Activated effector memory CD4-positive, alpha-beta T cell treated with anti-CD3 and anti-CD28 coated beads, Interleukin-2, amount 50 U/mL, for 16 hours (primary cell): ENCODE measurements at places on chromosomes 12 and 14.

- DNase-seq, result no peak
Observed at GRCh38 chr12:120847814-120848213, 56.3 kb downstream of the SPPL3 start.

- no peak for DNase-seq
Observed at GRCh38 chr12:47190905-47191304, 111.1 kb upstream of the AMIGO2 start.

GRCh38 chr12:81644503-81644902, 114.6 kb downstream of the PPFIA2 start:
- DNase-seq, result no peak

GRCh38 chr14:76040704-76041103, 55.1 kb downstream of the IFT43 start:
- no peak for DNase-seq

- no peak for DNase-seq
Observed at GRCh38 chr14:87975636-87976035, 17.3 kb downstream of the GALC start.

DNA sequence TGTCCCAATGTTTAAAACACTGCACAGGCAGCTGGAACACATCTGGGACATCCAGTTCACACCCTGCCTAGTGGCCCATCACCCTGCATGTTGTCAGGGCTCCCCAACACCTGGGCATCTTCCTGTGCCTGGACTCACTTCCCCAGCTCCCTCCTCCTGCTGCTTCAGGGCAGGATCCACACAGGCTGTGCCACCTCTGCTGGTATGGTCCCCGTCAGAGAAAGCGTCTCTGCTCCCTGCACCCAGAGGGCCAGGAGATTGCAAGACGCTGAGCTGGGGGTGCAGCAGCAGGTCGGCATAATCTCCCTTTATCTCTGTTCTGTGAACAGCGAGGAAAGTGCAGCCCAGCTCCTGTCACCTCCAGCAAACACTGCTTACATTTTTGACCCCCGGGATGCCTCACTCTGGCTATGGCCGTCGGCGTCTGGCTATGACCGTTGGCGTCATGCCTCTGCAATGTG, 124.3 kb downstream of the ADGRD1 start:
- peak; percentile 9 for DNase-seq

DNA sequence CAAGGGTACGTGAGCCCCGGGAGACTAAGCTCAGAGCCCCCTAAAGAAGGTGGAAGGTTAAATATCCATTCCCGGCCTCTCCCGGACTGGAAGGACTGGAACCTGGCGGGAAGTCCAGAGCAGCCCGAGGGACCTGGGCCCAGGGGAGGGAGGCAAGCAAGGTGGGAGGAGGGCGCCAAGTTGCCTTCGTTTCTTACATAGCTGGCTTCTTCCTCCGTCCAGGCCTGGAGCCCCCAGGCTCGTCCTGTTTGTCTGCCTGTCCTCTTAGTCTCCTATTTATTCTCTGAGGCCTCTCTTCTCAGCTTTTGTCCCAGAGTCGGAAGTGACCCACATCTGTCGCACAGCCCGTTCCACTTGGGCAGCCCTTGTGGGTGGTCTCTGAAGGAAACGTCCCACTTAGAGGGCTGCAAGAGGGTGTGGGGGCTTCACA, 745 bp downstream of the PCK2 start:
- no peak for DNase-seq
